ENCODE measurements at places on chromosomes 13 and 19.
A peak's percentile ranks its signal among the peaks of the same experiment; 100 is the strongest.

- DNase-seq: peak; percentile 62
These were observed 5.2 kb upstream of the CDC16 start for GRCh38 chr13:114229506-114229905.

GRCh38 chr13:95140502-95140901 lies 160.7 kb downstream of the ABCC4 start:
- DNase-seq: no peak

GRCh38 chr13:40619479-40619814 lies 47.0 kb downstream of the FOXO1 start:
- DNase-seq: no peak

DNA sequence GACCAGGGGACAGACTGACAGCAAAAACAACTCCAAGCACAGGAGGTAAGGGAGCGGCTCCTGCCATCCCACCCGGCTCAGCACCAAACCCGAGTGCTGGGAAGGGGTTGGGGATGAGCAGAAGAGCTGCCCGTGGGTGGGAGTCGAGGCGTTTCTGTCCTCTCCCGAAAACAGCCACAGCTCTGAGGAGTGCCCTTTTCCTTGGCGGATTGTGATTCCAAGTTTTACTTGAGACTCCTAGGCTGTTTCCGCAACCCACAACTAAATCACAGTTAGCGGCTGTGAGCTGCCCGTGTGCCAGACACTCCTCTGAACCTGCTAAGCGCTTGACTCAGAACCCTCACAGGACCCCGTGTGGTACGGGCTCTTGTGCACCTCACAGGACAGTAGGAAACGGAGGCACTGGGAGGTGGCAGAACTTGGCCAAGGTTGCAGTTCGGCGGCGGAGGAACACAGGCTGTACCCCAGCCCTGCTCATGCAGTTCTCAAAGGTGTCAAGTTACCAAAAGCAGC lies 21.4 kb downstream of the CFAP97D2 start:
- DNase-seq: no peak

DNA sequence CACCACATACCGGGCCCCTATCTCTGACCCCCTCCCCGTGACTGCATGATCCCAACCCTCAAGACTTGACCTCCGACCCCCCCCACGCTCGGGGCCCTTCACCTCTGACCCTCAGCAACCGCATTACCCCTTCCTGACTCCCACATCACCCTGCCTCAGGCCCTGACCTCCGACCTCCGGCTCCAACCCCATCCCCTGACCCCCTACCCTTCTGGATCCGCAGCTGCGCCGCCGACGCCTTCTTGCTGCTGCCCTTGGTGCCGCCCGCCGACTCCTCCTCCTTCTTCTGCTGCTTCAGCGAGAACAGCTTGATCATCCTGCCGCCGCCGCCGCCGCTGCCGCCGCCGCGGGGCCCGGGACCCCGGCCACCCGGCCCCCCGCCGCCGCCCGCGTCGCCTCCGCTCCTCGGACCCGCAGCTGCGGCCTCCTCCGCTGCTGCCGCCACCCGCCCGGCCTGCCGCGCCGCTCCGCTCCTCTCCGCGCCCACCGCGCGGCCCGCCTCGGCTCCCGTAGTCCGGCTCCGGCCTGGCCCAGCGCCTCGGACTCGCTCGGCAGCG lies at the start of gene UBE2M:
Gene UBE2M, minus strand, starts transcription at position 546 of the 557 bp plus-strand sequence. Its CDS starts 230 bp downstream, at position 316.
- DNase-seq: peak; percentile 51

DNA sequence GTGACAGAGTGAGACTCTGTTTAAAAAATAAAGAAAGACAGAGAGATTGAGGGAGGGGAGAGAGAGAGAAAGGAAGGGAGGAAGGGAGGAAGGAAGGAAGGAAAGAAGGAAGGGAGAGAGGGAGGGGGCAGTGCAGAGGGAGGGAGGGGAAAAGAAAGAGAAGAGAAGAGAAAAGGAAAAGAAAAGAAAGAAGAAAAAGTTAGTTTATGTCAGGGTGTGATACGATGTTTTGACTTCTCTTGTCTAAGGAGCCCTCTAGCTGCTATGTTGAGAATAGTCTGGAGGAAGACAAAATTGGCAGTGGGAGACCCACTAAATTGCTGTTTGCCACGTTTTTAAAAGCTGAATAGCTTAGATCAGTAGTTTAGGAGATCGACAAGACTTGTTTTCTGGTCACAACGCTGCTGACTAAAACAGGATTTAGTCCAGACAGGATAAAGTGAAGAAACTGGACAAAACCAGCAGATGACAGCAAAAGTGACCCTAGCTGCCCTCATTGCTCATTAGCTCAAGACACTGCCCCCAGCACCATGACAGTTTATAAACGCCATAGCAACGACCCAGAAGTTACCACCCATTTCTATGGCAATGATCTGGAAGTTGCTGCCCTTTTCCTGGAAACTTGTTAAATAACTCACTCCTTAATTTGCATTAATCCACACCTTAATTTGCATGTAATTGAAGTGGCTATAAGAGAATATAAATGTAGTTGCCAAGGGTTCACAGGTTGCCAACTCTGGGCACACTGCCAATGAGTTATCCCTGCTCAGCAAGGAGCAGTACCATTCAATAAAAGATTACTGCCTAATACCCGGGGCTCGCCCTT lies 11.1 kb downstream of the TEX101 start:
- peak; percentile 29 for DNase-seq

GRCh38 chr19:8034178-8034525 lies 18.4 kb upstream of the CCL25 start:
- no peak for DNase-seq

GRCh38 chr13:109691689-109692088 lies 94.7 kb downstream of the IRS2 start:
- no peak for DNase-seq

- no peak for DNase-seq
These were observed 134.3 kb downstream of the ZDHHC20 start for GRCh38 chr13:21324803-21325202.

DNA sequence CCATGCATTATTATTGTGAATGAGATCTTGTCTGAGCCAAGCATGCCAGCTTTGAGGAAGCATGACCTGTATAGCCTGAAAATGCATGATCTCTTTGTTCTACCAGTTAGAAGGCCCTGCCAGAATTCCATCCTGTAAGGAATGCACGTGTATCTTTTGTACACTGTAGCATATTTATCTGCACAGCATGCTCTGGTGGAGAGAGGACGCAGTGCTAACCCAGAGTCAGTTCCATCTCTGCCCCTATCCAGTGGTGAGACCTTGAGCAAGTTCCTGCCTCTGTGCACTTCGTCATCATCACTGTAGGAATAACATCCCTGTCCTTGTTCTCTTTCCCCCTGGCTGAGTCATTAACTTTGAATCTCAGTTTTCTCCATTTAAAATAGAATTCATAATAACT lies 233.8 kb downstream of the SLC7A1 start:
- DNase-seq: no peak

DNA sequence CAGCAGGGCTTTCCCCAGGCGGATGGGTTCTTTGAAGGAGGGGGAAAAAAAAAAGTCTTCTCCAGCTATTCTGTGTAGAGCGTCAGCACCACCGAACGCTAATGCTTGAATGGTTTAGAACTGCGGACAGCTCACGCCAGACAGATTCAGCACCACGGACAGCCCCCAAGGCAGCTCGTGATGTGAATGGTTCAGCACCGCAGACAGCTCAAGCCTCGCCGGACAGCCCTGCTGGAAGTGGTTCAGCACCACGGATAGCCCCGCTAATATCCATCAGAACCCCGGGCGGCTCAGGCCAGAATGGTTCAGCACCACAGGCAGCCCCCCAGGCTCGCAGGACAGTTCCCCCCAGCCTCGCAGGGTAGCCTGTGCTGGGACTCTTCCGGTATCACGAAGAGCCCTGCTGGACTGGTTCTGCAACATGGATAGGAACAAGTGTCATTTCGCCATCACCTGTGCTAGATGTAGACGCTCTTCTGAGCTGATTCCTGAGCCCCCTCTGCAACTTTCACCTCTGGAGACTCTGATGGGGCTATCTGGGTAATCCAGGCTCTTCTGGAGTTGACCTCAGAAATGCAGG lies 4.9 kb upstream of the SMIM17 start:
- DNase-seq: peak; percentile 26

DNA sequence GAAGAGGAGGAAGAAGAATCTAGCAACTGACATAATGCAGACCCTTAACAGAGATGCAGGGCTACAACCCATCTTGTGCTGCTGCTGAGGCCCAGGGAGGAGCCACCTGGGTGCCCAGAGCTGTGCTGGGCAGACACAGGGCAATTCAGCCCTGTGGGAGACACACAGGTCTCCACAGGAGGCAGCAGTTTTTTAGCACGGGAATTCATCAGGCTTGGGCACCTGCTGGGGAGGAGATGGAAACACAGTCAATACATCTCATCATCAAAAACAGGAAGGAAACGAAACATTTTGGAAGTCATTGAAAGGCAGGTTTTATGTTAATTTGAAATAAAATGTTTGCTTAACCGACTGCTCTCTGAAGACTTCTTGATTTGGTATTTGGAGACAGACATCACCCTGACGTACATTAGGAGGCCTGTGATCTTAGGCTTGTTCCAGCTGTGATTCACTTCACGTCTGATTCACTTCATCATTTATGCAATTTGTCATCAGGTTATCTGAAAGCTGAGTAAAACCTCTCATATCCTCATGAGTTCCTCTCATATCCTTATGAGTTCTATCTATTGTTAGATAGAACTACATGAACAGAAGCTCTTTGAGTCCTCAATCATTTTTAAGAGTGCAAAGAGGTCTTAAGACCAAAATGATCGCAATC lies 77.4 kb downstream of the CYSLTR2 start:
- DNase-seq: peak; percentile 11

GRCh38 chr19:36196249-36196648 lies 18.2 kb downstream of the ZNF565 start:
- no peak for DNase-seq

DNA sequence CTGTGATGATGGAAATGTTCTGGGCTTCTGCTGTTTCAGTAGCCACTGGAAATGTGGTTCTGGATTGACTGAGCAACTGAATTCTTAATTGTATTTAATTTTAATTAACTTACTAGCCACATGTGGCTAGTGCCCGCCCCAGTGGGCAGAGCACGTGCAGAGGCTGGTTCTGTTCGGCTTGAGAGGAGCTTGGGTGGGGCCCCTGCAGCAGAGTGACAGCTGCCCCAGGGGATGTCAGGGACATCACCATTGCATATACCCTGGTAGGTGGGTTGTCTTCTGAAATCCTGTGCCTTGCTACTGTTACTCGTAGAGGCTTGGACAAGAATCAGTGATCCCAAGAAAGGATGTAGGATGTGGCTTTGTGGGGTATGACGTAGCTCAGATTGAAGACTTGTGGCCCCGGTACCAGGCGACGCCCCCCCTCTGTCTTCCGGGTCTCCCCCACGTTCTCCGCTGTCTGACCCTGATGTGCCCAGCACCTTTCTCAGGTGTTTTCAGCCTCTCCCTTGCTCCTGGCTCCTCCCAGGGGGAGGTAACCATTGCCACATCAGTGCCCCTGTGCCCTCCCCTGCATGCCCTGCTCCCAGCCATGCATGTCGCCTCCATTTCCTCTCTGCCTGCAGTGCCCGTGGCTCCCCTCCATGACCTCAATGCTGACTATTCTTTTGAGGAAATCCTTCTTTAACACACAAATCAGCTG lies 102.6 kb upstream of the RNF113B start:
- DNase-seq: no peak

DNA sequence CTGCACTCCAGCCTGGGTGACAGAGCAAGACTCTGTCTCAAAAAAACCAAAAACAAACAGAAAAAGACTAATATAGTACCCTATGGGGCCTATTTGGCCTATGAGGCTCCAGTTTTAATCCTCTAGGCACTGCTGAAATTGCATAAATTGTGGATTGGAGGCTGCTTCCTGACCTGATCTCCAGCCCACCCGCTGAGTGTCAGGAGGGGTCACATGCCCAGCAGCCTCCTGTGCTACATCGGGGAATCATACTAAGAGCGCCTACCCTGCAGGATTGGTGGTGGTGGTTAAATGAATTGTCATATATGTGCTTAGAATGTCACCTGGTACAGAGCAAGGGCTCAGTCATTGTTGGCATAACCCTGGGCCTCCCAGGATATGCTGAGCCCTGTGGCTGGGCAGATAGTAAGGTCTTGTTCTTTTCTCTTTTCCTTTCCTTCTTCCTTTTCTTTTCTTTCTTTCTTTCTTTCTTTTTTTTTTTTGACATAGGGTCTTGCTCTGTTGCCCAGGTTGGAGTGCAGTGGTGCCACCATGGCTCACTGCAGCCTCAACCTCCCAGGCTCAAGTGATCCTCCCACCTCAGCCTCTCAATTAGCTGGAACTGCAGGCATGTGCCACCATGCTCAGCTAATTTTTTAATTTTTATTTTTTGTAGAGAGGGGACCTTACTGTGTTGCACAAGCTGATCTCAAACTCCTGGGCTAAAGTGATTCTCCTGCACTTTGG lies 31.3 kb downstream of the LTBP4 start:
- no peak for DNase-seq

DNA sequence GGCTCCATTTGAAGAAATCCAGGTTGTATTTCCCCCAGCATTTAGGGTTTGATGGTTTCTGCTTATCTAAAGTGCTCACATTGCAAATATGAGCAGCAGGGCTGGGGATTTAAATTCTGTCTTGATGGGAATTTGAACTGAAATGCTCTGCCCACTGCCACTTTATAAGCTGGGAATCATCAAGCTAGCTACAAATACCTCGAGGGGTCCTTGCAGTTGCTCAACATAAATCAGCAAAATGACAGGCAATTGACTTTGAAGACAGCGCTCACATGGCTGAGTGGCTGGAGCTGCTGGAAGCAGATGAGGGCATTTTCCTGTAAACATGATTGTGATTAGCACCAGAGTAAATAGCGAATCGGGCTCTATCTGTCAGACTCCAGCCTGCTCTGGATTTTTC lies 39.4 kb upstream of the MEDAG start:
- no peak for DNase-seq

GRCh38 chr19:8233370-8233769 lies 24.2 kb downstream of the CERS4 start:
- no peak for DNase-seq

DNA sequence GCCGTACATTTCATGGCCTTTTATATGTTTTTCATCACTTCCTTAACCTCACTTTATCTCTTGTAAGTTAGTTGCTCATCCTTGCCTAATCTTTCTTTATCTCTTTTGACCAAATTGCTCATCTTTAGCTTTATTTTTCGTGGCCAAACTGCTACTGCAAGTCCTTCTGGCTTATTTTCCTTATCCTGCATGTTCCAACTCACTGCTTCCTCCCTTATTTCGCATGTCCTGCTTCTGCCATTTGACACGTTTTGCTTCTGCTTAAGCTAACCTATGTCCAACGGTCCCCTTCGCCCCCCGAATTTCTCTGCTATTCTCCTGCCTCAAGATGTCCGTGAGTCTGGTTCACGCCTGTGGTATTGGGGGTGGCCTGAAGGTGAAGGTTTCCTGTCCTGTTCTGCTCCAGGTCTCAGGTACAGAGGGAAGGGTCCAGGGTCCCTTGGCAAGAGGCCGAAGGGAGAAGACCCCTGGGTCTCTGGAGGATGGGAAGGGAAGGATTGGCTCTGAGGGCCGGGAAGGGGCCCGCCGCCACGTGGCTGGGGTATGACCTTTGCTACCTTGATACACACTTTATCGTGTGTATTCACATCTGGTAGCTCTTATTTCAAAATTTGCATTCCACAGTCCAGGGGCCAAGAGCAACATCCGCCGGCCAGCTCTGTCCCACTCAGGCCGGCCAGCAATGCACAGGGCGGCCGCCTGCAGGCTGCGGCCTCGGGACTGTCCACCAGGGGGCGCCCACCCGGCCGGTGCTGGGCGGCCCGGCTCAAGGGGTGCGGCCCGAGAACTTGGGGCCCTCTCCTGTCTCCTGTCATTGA lies 2.9 kb upstream of the C19orf85 start:
- DNase-seq: peak; percentile 86

- DNase-seq: no peak
These were observed 398.9 kb downstream of the IRS2 start for GRCh38 chr13:109387471-109387870.
